DMS53 (cell line): ENCODE measurements at places on chromosomes 2 and 18.

GRCh38 chr2:207724113-207724512, 12.7 kb downstream of the CCNYL1 start:
- DNase-seq, result no peak

DNA sequence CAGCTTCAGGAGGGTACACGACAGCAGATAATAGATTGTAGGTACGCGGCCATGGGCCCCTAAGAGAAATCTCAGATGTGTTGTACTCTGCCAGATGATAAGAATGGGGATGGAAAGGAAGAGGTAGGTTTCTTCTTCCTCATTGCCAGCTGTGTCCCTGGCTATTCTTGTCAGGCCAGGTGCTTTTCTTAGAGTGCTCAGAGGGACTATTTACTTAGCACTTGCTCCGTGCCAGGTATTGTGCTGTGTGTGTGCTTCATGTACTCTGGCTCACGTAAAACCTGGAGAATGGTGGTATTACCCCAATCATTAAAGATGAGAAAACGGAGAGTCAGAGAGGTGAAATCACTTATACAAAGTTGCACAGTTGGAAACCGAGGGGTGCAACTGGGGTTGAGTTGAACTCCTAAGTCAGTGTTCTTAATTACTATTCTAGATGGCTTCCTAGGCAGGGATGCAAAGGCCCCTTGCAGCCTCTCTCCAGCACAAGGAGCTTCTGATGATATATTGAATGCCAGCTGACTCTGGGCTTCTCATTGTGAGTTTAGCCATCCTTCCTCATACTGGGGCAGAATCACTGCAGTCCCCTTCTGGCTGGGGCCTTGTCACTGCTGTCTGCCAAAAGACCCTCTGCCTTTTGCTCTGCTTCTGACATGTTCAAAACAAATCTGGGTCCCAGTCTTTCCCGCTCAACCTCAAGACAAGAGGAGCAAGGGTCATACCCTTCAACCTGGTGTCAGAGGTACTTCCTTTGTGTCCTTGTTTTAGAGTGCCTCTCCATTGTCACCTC, 60.7 kb downstream of the LYPD1 start:
- peak; percentile 22 for DNase-seq

DNA sequence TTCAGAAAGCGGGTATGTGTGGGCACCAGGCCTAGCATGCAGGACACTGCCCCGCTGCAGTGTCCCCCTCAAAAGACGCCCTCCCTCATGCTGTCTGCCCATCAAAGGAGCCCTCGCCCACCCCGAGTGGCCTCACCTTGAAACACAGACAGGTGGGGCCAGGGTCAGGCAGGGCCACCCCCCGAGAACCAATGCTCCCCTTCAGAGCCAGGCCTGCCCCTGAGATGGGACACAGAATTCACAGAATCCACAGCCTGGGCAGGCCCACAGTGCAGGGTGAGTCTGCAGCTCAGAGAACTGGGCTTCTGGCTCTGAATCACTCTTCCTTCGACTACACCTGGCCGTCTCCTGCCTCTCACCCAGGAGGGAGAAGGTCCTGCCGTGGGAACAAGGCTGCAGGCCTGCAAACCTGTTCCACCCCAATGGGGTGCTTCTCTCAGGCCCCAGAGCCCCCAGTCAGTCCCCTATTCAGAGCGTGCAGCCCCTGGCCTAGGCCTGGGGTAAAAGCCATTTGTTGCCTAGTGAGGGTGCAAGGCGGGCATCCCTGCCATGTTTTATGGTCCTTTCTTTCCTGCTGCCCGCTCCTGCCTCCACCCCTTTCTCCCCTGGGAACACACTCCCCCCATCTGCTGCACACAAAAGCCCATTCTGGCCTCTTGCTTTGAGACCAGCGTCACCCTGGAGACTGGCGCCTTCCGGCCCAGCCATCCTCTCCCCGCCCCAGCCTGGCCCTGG, 11.3 kb upstream of the ARHGEF4 start:
- peak; percentile 5 for DNase-seq

GRCh38 chr18:60975420-60975819, 357.8 kb upstream of the CDH20 start:
- no peak for DNase-seq

DNA sequence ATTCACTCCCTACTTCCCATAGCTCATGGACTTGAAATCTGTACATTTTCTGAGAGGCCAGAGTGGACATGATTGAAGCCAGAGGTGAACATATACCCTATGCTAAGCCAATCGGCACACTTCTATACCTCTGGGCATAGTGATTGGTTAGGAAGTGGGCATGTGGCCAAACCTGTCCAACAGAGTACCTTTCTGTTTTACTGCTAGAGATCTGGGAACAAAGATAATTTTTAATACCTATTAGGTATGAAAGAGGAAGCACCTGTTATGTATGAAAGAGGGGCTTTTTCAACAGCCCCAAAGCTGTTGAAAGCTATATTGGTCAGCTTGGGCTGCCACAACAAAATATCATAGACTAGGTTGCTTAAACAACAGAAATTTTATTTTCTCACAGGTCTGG, 27.7 kb downstream of the METTL8 start:
- no peak for DNase-seq

DNA sequence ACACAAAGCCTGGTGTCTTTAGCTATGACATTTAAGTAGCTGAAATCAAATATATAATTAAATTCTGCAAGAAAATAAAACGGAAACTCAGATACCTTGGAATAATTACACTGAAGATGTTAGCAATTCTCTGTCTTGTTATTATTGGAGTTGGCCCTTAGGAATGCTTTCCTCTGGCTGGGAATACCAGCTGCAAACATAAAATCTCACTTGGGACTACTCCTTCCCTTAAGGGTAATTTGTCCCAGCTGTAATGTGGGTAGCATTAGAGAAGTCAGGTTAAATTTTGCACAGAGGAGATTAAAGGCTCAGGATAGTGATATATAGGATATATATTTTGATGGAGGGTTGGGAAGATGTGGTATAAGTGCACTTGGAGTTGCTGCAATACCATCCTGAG, 37.3 kb upstream of the GRP start:
- DNase-seq, result no peak

- peak; percentile 74 for DNase-seq
Observed at GRCh38 chr18:46657115-46657955, at the start of gene LOXHD1. TSS of gene LOXHD1 (minus strand) at chr18:46657220. CDS start at chr18:46657033, 187 bp downstream.

GRCh38 chr18:42623935-42624334, 491.6 kb downstream of the RIT2 start:
- no peak for DNase-seq

- no peak for DNase-seq
Observed at GRCh38 chr2:239829326-239829725, 195.8 kb downstream of the NDUFA10 start.

DNA sequence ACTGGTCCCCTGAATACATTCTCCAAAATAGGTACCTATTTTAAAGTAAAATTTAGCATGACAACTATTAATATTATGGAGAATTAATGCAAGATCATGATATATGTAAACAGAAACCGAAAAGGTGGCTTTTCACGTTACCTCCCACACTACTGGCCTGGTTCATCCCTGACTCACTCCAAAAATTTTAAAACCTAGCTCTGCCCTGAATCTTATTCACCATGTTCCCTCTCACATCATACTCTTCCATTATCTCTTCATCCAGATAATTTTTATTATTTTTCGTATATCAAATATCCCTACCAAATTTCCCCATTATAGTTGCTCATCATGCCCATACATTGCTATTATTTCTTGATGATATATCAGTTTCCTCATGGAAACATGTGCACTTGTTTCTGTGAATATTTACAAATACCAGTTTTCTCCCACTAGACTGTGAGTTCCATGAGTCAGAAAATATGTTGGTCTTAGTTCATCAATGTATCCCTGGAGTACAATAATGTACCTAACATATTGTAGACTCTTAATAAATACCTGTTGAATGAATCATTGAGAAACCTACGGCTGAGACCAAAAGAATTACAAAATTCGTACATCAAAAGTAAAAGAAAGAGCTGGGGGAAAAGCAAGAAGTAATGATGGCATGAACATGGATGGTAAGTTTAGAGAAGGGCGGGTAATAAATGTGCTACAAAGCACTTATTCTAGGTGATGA, 360.1 kb upstream of the CHAC2 start:
- DNase-seq, result no peak

GRCh38 chr18:12838178-12838634, 45.8 kb downstream of the PTPN2 start:
- peak; percentile 76 for DNase-seq

GRCh38 chr2:232731470-232731869, 34.3 kb downstream of the GIGYF2 start:
- DNase-seq, result no peak

- DNase-seq, result peak; percentile 59
Observed at GRCh38 chr2:211033765-211034164, 477.4 kb downstream of the CPS1 start.

GRCh38 chr18:5456577-5457461, 87.0 kb downstream of the EPB41L3 start:
- DNase-seq, result peak; percentile 38

GRCh38 chr2:137190411-137191195, 425.3 kb downstream of the THSD7B start:
- DNase-seq, result no peak
